Naive thymus-derived CD8-positive, alpha-beta T cell (primary cell): ENCODE measurements at places on chromosomes 6 and 20. TPM values are rescaled to one million over a fixed set of nuclear protein-coding genes. Genes with fewer than 3 reads are reported as not detected.

The SMLR1 gene
- polyA plus RNA-seq = not detected

DNA sequence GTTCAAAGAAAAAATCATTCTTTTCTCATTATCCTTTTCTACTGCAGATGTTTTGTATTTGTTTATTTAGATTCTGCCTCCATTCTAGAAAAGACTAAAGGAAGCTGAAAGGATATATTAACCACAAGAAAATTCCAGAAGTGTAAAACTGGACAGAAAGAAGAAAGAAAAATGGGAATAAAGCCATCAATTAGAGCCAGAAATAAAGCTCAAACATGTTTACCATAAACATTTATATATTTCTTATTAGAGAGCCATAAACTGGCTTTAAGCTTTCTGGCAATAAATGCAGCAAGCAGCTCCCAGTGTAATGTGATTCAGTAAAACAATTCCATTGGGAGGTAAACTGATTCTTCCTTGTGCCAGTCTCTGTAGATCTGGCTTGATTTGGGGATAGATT lies 244.1 kb downstream of the PTPRK start:
- H3K4me3 ChIP-seq = no peak overlapping the region
- H3K4me1 ChIP-seq = no peaks in the 10 kb centered on the region
- H3K27ac ChIP-seq = no peak overlapping the region
- H3K36me3 ChIP-seq = no peaks in the 10 kb centered on the region
- no peaks in the 10 kb centered on the region for H3K27me3 ChIP-seq

The HFE gene
- 1.8 TPM for polyA plus RNA-seq

GRCh38 chr6:129186988-129187387 lies 304.1 kb downstream of the LAMA2 start:
- no peak overlapping the region for H3K4me3 ChIP-seq
- DNase-seq = no peak
- H3K36me3 ChIP-seq = no peaks in the 10 kb centered on the region

DNA sequence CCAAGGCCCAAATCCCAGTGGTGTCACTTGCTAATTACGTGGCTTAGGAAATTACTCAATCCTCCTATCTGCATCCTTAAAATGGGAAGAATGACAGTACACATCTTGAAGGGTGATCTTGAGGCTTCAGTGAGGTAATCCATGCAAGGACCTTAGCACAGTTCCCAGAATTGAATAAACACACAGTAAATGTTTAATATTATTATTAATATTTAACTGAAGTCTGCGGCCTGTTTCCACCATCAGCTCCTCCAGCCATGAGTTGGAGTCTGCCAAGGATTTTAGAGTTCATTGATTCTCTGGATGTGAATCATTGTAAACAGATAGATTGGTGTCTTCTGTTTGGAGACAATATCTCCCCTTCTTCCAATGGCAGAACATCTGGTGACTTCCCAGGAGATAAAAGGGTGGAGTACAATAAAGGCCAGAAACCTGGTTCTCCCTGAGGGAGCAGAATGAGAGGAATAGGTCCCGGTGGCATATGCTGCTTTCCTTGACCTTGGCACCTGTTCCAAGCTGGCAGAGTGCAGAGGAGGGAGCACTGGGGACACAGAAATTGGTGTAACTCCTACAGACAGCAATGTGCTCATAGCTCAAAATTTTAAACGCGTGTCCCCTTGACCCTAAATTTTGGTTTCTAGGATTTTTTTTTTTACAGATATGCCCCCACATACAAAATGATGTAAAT lies 25.4 kb downstream of the UNC5CL start:
- no peak overlapping the region for H3K4me3 ChIP-seq
- H3K27ac ChIP-seq = no peak overlapping the region
- no peak for DNase-seq
- H3K27me3 ChIP-seq = peaks cover 9% of the 10 kb centered on the region

GRCh38 chr20:8156235-8157079 lies 24.4 kb downstream of the PLCB1 start:
- H3K27ac ChIP-seq = no peak overlapping the region
- peaks cover 54% of the 10 kb centered on the region for H3K4me1 ChIP-seq
- H3K36me3 ChIP-seq = no peaks in the 10 kb centered on the region
- H3K27me3 ChIP-seq = no peaks in the 10 kb centered on the region
- H3K4me3 ChIP-seq = no peak overlapping the region
- DNase-seq = no peak
